H4 (cell line): ENCODE measurements at places on chromosomes 2 and 18.
A peak's percentile ranks its signal among the peaks of the same experiment; 100 is the strongest.

DNA sequence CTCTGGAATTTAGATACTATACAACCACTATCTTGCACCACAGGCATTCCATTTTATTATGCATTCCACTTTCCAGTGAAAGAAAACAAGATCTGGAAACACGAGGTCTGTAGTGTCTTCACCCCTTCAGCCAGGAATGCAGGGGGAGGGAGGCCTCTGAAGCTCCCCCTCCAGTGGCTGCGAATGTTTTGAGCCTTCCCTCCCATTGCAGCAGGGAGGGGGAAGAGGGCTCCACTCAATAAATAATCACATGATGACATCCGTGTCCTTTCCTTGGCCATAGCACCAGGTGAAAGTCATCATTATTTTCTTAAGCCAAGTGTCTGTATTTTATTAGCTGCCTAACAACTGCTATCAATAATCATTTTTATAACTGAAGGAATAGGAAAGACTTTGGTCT is 38.6 kb downstream of the ALPK2 start:
- DNase-seq, result peak; percentile 43

GRCh38 chr2:133303150-133303549 is 265.1 kb downstream of the NCKAP5 start:
- DNase-seq, result no peak

GRCh38 chr2:148486655-148487054 is 157.9 kb upstream of the EPC2 start:
- no peak for DNase-seq

- no peak for DNase-seq
Observed at GRCh38 chr2:70188460-70188859, 2.4 kb downstream of the C2orf42 start.

DNA sequence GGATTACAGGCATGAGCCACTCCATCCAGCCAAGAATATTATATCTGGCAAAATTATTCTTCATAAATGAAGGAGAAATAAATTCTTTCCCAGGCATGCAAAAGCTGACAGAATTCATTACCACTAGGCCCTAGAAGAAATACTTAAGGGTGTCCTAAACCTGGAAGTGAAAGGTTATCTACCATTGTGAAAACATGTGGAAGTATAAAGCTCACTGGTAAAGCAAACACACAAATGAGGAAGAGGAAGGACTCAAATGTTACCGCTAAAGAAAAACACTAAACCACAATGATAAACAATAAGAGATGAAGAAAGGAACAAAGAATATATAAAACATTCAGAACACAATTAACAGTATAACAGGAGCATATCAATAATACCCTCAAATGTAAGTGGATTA is 171.8 kb downstream of the CAMKMT start:
- DNase-seq, result no peak

DNA sequence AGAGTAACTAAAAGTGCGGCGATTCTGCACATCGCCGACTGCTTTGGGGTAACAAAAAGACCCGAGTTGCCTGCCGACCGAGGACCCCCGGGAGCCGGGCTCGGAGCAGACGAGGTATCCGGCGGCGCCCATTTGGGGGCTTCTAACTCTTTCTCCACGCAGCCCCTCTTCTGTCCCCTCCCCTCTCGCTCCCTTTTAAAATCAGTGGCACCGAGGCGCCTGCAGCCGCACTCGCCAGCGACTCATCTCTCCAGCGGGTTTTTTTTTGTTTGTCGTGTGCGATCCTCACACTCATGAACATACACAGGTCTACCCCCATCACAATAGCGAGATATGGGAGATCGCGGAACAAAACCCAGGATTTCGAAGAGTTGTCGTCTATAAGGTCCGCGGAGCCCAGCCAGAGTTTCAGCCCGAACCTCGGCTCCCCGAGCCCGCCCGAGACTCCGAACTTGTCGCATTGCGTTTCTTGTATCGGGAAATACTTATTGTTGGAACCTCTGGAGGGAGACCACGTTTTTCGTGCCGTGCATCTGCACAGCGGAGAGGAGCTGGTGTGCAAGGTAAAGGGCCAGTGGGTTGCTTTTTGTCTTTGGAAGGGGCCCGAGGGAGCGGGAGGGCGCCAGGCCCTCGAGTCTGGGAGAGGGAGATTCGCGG is 1.4 kb downstream of the TRIB2 start:
- no peak for DNase-seq

- DNase-seq, result no peak
Observed at GRCh38 chr2:43943323-43943722, 52.5 kb downstream of the LRPPRC start.
